ENCODE measurements at places on chromosomes 4 and X.

DNA sequence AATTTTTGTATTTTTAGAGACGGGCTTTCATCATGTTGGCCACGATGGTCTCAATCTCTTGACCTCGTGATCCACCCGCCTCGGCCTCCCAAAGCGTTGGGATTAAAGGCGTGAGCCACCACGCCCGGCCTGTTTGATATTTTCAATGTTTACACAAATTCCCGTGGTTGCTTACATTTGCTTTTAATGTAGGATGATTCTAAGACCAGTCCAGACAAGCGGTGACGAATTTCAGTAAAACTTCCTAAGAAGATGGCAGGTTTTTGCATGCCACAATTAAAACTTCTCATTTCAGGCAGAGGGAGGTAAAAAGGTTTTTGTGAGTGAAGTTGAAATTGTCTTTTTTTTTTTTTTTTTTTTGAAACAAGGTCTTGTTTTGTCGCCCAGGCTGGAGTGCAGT is 41.4 kb upstream of the RBPJ start:
- no peak for DNase-seq

DNA sequence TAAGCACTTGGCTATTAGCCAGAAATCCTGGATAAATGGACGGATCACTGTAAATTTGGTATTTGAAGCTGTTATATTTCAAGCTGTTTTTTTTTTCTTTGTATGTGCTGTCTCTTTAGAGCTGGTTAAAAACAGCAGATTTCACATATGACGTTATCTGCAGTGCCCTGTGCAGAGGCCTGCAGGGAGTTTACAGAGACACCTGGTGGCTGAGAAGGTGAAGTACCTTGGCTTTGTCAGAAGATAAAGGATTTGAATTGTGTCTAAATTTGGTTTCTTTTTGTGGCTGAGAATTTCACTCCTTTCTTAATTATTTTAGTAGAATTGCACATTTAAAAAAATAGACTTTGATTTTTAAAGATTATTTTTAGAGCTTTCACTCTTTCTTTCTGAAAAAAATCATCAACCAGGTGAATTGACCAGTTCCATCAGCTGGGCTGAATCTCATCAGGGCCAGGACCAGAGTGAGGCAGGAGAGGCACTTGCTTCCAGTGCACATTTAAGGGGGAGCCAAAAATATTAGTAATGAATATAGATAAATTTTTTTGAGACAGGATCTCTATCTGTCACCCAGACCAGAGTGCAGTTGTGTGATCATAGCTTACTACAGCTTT is 9.6 kb upstream of the CHRNA9 start:
- no peak for DNase-seq

GRCh38 chr4:122584519-122584918 is 36.3 kb downstream of the IL21 start:
- no peak for DNase-seq

DNA sequence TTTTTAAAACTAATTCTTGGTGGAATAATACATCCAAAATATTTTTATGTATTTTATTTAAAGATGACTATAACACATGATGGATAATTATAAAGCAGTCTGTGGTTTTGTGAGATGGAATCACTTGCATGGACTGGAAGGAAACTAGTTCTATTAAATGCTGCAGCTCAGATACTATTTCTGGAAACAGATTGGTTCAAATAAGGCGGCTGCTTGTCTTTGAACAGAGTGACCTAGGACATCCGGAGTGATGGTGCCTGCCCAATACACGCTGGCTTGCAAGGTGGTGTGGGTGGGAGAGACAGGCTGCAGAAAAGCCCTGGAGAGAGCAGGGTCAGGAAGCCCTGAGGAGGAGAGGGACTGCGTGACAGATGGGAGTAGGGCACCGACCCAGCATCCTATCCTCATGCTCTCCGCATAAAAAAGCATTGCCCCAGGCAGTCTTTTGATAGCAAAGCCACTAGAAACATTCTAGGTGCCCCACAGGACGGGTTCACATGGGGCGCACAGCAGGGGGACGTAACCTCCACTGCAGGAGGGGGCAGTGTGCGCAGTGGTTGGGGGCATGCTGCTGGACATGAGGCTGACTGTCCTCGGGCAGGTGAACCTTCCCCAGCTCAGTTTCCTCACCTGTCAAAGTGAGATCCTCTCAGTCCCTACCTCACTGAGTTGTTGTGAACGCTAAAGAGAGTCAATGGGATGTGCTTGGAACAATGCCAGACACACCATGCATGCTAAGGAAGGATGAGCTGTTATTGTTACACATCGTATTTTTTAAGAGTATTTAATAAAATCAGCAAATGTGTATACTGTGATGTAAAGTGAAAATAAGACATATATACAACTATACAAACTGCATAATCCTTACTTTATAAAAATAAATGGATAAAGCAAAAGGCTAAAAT is 71.3 kb downstream of the EVC2 start:
- DNase-seq, result no peak

- no peak for DNase-seq
These were observed 2.4 kb downstream of the SPRY1 start for GRCh38 chr4:123398853-123399626.

DNA sequence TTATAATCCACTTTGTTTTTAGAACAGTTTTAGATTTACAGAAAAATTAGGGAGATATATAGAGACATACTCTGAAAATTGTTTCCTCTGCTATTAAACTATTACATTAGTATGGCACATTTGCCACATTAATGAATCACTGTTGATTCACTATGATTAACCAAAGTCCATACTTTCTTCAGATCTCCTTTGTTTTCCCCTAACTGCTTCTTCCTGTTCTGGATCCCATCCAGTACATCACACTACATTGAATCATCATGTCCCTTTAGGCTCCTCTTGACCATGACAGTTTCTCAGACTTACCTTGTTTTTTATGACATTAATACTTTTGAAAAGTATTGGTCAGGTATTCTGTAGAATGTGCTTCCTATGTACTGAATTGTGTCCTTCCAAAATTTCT is 109.2 kb upstream of the EDNRA start:
- no peak for DNase-seq

DNA sequence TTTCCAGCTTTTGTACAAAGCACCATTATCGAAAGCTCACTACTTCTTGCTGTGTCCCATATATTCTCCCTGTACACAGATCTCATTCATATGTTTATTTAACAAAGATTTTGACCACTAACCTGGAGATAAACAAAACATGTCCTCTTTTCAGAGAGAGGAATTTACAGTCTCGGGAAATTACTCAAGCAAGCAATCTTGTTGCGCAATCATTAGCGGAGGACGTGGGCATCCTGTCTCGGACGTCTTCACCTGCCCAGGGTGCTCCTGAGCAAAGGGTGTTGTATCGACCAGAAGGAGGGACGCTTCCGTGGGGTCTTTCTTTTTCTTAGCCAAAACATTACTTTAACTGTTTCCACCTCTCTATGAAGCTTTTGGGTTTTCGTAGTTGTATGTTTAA is 66.5 kb upstream of the CLCN4 start:
- no peak for DNase-seq

DNA sequence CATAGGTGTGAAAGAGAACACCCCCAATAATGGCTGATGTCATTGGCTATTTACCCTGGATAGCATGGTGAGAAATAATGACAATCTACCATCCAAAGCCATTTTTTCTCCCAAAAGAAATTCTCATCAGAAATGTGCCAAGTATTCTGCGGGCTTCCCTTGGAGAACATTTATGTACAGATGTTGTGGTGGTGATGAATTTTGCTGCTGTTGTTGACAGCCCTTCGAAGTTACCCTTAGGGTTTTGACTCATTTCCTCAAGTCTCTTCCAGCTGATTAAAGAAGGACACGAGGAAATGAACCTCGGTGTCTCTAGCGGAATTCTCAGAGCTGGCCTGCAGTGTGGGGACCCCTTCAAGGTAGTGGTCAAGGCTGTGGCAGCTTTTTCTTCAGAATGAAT is 3.4 kb downstream of the KIT start:
- no peak for DNase-seq

GRCh38 chrX:44899946-44900345 is 27.0 kb downstream of the KDM6A start:
- no peak for DNase-seq
